ENCODE measurements at places on chromosomes 1 and 21.

- DNase-seq: peak; percentile 32
Measured at GRCh38 chr1:145720878-145721671, 1.8 kb downstream of the CD160 start.

DNA sequence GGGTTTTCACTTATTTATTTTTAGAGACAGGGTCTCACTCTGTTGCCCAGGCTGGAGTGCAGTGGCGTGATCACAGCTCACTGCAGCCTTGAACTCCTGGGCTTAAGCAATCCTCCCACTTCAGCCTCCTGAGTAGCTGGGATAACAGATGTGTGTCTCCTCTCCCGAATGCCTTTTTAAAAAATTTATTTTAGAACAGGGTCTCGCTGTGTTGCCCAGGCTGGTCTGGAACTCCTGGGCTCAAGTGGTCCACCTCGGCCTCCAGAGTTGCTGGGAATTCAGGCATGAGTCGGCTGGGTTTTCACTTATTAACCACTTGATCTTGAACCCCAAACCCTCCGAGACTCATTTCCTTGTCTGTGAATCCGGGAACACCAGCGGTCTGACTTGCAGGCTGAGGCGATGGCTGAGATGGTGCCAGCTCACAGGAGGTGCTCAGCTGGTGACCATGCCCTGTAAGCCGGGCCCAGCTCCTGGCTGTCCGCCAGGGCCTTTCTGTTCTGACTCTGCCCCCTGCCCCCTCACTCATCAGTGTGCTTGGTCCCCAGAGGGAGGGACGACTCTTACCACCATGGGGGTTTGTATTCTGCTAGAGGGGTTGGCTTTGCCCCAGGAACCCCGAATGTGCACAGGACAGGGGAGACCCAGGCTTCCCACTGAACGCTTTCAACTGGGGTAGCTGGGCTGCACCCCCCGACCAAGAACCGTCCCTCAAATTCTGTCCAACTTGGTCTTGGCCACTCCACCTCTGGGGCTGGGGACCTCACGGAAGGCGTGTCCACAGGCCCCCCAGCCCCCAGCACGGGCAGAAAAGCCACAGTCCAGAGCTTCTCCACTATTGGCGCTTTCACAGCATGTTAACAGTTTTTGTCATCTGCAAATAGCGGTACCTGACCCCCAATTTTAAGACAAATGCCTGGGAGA is 22.5 kb downstream of the MMEL1 start:
- no peak for DNase-seq

- no peak for DNase-seq
Measured at GRCh38 chr1:98919211-98919610, 85.5 kb downstream of the PLPPR5 start.

DNA sequence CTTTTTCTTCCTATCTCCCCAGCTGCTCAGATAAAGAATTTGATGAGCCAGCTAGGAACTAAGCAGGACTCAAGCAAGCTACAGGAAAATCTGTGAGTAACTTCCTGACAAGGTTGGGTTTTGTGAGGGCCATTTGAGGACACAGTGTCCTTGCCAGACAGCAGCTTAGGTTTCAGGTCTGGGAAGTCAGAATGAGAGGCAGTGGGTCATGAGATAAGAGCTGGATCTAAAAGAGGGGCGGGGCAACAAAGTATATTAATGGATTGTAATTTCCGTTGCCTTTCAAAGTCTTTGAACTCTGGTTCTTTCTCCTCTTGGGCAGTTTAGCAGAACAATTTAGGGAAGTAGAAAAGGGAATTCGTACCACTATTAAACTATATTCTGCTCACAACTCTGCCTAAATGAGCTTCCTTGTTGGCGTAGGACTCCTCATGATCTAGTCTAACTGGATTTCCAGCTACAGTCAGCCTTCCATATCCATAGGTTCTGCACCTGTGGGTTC is 16.6 kb downstream of the STX12 start:
- no peak for DNase-seq

- no peak for DNase-seq
Measured at GRCh38 chr1:155051777-155052398, 772 bp downstream of the ADAM15 start.

DNA sequence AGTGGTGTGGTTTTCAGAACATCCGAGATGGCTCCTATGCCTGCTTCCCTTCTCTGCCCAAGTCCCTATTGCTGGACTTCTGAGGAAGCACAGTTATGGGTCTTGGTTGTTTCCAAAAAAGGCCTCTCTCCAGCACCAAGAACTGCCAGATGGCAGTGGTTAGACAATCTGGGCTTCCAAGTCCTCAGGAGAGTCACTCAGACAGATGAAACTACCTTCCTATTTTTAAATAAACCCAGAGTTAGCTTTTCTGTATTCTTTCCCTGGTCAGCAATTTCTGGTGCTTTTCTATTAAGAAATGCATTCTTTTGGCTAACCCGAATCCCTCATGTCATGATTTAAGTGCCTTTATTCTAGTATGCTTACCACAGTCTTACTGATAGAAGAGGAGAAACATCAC is 245.9 kb downstream of the PRDM2 start:
- DNase-seq: no peak
